ENCODE measurements at places on chromosomes 4 and X. TPM values are rescaled to one million over a fixed set of nuclear protein-coding genes. Genes with fewer than 3 reads are reported as not detected.

The CCDC149 gene
- 22.2 TPM for total RNA-seq

The CFI gene
- total RNA-seq: 12.2 TPM

The IBSP gene
- total RNA-seq: not detected

The SLC38A5 gene
- total RNA-seq: 78.2 TPM

The TRAM1L1 gene
- total RNA-seq: 5.2 TPM

The FAM47E gene
- total RNA-seq: not detected

Data from epithelial cell of alveolus of lung (primary cell).